ENCODE measurements at places on chromosomes 11 and 22.

DNA sequence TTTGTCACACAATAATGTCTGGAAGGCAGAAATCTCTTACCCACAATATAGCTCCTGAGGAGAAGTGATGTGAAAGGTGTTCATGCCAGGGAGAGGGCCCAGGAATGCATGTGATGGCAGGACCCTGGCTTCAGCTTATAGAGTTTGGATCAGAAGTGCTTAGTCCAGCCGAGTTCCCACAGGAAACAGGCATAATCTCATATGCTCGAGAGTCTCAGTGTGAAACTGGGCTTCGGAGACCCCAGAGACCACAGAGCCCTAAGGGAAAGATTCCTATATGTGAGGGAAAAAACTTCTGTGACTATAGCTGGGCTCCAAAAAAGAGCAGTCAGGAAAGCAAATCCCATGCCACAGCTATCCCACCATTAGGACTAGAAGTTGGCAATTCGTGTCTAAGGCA, at the start of gene OR52N5:
OR52N5 (minus strand) TSS at position 101 of the 400 bp plus-strand sequence. CDS start 4,721 bp downstream, outside the sequence.
- DNase-seq, result no peak

DNA sequence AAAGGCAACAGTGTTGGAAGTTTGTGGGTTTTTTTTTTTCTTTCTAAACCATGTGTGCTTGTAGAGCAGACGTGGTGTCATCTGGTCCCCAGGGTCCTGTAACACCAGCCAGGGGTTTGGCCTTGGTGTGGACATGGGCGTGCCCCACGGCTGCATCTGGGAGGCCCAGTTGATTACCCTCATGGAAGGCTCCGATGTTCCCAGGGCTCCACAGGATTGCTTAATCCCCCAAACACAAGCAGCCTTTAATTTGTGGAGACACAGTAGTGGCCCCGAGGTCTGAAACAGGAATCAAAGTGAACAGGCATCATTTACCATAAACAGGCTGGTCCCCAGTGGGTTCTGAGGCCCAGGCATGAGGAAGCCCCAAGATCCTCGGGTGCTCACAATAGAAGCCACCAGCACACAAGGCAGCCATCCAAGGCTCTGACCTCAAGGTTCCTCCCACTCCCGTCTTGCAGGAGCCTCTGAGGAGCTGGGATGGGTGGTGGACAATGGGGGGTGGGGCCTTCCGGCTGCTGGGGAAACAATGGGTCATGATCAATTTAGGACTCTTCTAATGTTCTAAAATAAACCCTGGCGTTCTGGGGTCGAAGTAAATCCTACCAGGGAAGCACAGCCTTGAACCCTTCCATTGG, 115.0 kb upstream of the CD82 start:
- DNase-seq, result no peak

GRCh38 chr11:27894552-27894951, 194.3 kb upstream of the BDNF start:
- no peak for DNase-seq

GRCh38 chr22:33678523-33678922, 241.8 kb downstream of the LARGE1 start:
- DNase-seq, result no peak

- no peak for DNase-seq
Observed at GRCh38 chr11:59292611-59293010, 66.1 kb upstream of the OR5AN1 start.

- DNase-seq, result no peak
Observed at GRCh38 chr22:27518531-27519340, 282.8 kb downstream of the MN1 start.

GRCh38 chr11:87180742-87181141, 143.0 kb downstream of the TMEM135 start:
- DNase-seq, result peak; percentile 82

GRCh38 chr11:116927163-116927974, 89.9 kb upstream of the APOA1 start:
- DNase-seq, result no peak

DNA sequence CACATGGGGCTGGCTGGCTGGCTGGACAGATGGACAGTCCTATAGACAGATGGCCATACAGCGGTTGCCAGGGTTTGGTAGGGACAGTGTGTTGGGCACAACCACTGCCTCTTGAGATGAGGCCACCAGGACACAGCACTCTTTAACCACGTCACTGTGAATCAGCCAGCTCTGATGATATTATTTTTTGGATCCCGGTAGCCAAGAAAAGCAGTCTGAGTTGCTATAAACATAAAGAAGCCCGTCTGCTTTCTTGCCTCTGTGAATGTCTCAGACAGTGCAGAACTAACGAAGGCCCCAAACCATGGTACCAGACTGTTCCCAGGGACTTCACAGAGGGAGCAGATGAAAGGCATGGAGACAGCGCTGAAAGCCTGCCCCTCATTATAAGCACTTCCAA, 115.9 kb upstream of the CSNK2A3 start:
- DNase-seq, result no peak

- no peak for DNase-seq
Observed at GRCh38 chr22:37126383-37126782, 16.9 kb upstream of the TMPRSS6 start.

DNA sequence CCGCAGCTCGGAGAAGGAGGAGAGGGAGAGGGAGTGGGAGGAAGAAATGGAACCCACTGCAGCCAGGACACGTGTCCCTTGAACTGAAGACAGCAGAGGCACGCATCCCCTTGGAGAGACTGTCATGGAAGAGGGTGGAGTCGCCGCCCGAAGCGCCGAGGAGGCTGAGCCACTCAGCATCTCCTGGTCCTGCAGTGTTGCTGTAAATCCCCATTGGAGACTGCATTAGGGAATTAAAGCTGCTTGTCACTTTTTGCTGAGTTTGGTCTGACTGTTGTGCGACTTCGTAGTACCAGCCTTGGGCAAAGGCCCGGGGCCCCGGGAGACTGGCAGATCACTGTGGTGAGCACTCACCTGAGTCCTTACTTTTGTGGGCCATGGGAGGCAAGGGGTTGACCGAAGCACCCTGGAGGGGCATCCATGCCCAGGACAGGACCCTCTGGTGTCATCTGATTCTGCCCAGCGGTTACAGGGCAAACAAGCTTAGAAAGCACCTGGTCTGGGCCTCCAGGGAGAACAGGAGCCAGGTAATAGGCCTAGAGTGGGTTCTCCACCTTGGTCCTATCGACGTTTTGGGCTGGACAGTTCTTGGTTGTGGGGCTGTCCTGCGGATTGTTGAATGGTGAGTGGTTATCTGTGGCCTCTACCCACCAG, 797 bp downstream of the VPREB1 start:
- DNase-seq, result no peak

DNA sequence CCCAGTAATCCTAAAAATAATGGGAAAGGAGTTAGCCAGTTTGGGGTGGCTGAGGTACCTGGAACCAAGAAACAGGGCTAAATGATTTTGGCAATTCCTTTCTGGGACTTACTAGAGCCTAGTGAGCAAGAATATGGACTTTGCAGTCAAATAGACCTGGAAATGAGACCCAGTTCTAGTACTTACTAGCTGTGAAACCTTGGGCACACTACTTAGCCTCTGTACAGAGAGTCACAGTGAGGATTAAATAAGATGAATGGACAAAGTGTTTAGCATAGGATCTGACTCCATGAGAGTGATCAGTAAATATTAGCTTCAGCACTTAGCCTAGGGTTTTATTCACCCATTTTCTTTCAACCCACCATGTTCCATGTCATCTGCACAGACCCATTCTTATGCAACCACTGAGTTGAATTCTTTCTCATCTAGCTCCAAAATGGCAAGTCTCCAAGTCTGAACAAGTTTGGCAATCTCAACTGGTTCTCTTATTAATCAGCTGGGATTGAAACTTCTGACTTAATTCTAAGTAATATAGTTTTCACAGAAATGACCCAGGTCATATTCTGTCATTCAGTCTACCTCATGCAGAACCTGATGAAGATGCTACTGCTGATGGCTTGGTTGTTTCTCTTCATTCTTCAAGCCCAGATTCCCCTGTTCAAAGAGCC, 15.0 kb upstream of the SORL1 start:
- peak; percentile 60 for DNase-seq

DNA sequence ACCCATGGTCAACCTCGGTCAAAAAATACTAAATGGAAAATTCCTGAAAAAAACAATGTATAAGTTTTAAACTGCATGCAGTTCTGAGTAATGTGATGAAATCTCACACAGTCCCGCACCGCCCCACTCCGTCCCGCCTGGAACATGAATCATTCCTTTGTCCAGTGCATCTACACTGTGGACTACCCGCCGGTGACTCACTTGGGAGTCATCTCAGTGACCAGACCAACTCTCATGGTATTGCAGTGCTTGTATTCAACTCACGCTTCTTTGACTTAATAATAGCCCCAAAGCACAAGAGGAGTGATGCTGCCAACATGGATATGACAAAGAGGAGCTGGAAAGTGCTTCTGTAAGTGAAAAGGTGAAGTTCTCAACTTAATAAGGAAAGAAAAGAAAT, 48.8 kb downstream of the ARHGAP32 start:
- DNase-seq, result peak; percentile 99

DNA sequence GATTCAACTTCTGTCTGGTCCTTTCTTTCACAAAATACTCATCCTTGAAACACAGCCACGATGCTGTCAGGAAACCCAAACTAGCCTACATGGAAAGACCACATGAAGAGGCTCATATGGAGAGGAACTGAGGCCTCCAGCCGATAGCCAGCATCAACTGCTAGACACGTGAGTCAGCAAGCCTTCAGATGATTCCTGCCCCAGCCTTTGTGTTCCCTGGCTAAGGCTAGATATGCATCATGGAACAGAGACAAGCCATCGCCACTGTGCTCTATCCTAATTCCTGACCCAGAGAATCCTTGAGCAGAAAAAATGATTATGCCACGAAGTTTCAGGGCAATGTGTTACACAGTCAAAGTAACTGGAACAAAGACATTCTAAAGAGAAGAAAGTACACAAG, 75.5 kb downstream of the ENTHD1 start:
- peak; percentile 91 for DNase-seq

DNA sequence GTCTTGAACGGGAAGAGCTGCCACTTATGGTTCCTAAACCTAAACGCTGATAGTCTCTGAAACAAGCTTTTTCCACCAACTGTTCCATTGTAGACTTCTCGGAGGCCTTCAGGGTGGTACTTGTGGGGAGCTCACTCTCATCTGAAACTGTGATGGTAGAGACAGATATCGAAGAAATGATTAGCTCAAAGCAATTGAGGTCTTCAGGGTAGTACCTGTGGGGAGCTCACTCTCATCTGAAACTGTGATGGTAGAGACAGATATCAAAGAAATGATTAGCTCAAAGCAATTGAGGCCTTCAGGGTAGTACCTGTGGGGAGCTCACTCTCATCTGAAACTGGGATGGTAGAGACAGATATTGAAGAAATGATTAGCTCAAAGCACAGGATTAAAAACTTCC, 175.7 kb downstream of the SWAP70 start:
- no peak for DNase-seq

GRCh38 chr11:45657496-45658260, 7.7 kb downstream of the CHST1 start:
- no peak for DNase-seq

DNA sequence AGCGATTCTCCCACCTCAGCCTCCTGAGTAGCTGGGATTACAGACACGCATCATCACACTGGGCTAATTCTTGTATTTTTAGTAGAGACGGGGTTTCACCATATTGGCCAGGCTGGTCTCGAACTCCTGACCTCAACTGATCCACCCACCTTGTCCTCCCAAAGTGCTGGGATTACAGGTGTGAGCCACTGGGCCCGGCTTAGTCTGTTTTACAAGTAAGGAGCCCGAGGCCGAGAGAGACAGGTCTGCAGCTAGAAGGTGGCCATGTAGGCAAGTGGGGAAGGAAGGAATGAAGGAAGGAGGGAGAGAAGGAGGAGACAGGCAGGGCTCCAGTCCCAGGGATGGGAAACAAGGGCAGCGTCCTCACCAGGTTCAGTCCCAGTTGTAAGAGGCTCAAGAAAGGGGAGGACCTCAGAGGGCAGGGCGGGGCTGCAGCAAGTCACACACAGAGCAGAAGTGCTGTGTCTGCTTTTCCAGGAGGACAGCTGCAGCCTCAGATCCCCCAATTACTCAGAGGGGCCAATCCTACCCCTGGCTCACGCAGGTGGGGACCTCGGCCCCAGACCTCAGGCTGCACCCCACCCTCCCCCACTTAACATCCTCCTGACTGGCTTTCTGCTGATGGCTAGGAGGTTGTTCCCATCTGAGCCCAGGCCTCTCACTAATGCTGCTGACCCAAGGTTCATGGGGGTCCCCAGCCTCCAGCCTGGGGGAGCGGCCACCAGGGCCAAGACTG, 53.8 kb upstream of the PRR5 start:
- peak; percentile 19 for DNase-seq

- DNase-seq, result no peak
Observed at GRCh38 chr11:1371836-1372465, 17.8 kb upstream of the BRSK2 start.

GRCh38 chr11:46348566-46349401, 1.5 kb downstream of the DGKZ start:
- DNase-seq, result no peak

DNA sequence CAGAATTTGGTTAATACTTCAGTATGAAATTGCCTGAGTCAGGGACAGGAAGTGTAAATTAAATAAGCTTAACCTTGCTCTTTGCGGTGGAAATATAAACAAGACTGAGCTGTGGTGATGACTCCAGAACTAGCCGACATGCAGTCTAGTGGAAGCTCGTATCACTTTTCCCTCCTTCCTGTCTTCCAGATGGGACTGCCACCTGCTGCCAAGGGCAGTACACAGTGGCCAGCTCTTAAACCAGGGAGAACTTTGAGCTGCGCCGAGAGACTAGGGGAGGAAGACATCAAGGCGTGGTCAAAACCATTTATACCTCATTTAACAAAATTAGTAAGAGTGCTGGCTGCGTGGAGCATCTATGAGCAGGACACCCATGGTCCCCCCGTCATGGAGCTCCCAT, 31.3 kb upstream of the CTTN start:
- no peak for DNase-seq

DNA sequence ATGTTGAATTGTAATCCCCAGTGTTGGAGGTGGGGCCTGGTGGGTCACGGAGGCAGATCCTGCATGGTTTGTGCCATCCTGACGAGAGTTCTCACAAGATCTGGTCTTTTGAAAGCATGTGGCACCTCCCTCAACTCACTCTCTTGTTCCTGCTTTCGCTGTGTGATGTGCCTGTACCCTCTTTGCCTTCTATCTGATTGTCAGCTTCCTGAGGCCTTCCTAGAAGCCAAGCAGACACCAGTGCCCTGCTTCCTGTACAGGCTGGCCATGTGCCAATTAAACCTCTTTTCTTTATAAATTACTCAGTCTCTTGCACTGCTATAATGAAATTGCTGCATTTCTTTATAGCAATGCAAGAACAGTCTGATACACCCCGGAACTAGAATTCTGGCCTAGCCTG, 13.1 kb downstream of the PTPN5 start:
- no peak for DNase-seq

- DNase-seq, result no peak
Observed at GRCh38 chr11:4916581-4916980, 2.6 kb downstream of the OR51G2 start.

- DNase-seq, result no peak
Observed at GRCh38 chr22:46810856-46811786, 48.7 kb downstream of the TBC1D22A start.
